ENCODE measurements at places on chromosomes 2 and 18.

GRCh38 chr18:10949655-10950054, 199.7 kb downstream of the PIEZO2 start:
- DNase-seq, result no peak

DNA sequence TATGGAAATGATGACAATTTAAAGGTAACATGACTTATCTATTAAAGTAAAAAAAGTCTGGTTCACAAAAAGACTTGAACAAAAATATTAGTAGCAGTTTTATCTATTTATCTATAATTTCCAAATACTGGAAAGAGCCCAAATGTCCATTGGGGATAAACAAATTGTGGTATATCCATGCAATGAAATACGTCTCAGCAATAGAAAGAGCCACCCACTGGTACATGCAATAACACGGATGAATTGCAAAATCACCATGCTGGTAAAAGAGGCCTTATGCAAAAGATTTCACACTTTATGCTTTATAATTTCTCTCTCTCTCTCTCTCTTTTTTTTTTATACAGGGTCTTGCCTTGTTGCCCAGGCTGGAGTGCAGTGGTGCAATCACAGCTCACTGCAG, 91.4 kb upstream of the ASAP2 start:
- no peak for DNase-seq

DNA sequence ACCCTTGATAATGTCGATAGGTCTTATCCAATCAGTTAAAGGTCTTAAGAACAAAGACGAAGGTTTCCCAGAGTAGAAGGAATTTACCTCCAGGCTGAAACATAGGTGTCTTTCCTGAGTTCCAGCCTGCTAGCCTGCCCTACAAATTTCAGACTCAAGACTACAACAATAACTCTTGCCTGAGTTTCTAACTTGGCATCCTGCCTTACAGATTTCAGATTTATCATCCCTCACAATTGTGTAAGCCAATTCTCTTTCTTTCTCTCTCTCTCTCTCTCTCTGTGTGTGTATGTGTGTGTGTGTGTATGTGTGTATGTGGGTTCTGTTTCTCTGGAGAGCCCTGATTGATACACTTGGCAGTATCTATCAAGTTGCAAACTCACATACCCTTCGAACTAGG, 37.2 kb upstream of the B4GALT6 start:
- DNase-seq, result no peak

DNA sequence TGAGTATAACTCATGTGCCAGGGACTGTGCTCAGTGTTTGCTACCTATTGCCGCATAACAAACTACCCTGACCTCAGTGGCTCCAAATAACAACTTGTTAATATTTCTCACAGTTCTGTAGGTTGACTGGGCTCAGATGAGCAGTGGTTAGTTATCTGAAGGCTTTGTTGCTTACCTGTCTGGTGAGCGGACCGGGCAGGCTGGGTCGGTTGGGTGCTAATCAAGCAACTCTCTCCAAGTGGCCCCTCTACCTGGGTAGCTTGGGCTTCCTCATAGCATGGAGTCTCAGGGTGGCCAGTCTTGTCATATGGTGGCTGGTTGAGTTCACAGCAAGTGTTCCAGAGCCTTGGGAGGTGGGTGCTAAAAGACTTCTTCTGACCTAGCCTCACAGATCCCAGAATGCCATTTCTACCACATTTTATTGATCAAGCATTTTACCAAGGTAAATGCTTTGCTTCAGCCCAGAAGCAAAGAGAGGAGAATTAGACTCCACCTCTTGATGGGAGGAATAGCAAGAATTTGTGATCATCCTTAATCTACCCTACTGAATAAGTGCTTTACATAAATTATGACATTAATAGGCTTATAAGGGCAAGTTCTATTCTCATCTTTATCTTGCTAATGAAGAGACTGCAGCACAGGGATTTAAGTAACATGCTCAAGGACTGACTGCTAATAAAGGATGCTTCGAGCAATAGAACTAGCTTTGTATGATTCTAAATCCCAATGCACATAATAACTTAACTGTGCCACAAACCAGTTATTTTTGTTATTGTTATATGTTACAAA, 16.9 kb downstream of the RAB31 start:
- DNase-seq, result no peak

DNA sequence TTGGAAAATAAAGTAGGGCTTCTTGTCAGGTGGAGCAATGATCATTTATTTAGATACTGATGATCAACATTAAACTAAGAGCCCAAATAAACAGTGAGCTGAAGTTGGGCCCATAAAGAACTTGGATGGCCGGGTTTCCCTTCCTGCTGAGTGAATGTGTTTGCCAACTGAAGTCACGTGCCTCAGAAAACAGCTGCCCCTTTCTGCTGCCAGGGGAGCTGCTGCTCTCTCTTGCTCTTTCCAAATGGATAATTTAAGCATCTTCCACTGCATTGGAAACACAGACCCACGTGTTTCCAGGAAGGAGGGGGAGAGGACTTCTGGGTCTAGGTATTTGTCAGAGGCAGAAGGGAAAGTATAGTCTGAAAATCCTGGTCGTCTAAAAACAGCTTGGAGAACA, 22.9 kb upstream of the NCKAP5 start:
- no peak for DNase-seq

- no peak for DNase-seq
Observed at GRCh38 chr2:218785103-218785502, 3.2 kb downstream of the CYP27A1 start.

DNA sequence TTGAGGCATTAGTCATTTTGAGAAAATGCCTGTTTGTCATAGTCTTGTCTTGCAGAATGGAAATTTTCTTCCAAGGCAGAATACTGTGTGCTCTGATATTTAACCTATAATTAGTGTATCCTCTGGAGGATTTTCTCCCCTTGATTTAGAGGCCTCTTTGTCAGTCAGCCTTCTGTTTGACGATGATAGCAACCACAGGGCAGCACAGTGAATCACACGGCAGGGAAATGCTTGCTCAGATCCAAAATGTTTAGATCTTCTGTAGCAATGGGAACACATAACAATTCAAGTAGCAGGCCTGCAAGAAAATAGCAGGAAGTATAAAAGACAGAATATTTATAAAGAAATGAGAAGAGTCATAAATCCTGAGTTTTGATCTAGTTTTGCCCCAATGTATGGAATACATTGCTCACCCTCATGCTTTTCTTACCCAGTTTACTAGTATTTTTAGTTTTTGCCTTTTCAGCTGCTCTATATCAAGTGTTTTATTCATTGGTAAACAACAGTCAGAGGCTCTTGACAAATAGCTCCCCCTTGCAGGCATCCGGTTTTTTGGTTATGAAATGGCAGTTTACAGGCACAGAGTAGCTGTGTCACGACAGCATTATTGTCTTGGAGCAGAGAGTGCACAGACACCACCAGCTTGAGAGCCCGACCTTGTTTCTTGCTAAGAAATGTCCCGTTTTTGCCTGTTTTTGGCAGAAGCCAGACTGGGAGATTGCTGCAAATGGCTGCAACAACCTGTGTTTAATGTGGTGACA, 185.1 kb downstream of the MYO3B start:
- DNase-seq, result no peak

DNA sequence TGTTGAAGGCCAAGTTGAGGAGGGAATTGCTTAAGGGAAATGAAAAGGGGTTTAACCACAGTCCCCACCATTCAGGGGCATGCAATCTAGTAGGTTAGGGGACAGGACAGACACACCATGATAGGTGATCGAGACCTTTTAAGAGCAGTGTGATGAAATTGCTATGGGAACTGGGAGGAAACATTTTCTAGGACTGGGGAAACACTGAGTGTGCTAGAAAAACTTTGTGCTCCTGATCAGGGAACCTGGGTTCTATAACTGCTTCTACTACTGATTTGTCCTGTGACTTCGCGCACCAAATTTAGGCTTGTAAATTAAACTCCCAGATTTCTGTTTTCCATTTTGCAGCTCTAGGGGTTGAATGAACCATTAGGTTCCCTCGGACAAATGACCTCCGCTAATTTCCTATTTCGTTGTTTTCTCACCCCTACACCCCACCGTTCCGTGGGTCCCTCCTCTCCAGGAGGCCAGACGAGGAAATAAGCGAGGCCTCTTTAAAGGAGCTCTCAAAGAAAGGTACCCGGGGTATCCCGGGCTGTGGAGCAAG, 371 bp upstream of the LCLAT1 start:
- no peak for DNase-seq

- no peak for DNase-seq
Observed at GRCh38 chr2:143629340-143629739, 500.1 kb downstream of the ARHGAP15 start.

GRCh38 chr2:226360658-226361057, 439.0 kb downstream of the IRS1 start:
- DNase-seq, result no peak

- DNase-seq, result no peak
Observed at GRCh38 chr2:129275706-129276105, 703.8 kb upstream of the RAB6C start.

- no peak for DNase-seq
Observed at GRCh38 chr18:24368749-24369148, 28.9 kb downstream of the OSBPL1A start.

- DNase-seq, result peak; percentile 40
Observed at GRCh38 chr18:11995445-11996189, 14.3 kb downstream of the IMPA2 start.

GRCh38 chr2:208315081-208315788, 49.2 kb downstream of the PIKFYVE start:
- no peak for DNase-seq

GRCh38 chr18:35241448-35241804, 592 bp downstream of the ZNF397 start:
- DNase-seq, result no peak

DNA sequence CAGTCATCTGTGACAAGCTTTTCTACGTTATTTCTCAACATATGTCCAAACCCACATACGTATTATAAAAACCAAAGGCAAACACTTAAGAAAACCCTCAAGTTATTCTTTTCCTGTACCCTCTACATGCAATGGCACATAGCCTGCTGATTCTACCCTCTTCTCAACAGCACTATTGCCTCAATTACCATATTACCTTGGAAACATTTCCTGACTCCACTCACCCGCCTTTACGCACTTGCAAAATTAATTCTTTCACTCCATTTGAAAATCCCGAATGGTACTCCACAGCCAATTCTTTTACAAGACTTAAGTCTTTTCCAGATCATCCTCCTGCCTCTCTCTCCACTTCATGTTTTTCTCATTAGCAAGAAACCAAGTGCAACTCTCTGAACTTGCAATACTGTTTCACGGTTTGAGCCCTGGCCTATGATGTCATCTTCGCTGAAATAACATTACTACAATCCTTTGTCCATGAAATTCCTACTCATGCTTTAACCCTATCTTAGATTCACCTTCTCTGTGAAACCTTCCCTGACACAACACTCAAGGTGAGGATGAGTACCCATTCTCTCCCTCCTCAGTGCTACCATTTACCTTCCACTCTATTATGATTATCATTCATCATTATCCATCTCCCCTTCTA, 29.0 kb downstream of the SESTD1 start:
- DNase-seq, result no peak

DNA sequence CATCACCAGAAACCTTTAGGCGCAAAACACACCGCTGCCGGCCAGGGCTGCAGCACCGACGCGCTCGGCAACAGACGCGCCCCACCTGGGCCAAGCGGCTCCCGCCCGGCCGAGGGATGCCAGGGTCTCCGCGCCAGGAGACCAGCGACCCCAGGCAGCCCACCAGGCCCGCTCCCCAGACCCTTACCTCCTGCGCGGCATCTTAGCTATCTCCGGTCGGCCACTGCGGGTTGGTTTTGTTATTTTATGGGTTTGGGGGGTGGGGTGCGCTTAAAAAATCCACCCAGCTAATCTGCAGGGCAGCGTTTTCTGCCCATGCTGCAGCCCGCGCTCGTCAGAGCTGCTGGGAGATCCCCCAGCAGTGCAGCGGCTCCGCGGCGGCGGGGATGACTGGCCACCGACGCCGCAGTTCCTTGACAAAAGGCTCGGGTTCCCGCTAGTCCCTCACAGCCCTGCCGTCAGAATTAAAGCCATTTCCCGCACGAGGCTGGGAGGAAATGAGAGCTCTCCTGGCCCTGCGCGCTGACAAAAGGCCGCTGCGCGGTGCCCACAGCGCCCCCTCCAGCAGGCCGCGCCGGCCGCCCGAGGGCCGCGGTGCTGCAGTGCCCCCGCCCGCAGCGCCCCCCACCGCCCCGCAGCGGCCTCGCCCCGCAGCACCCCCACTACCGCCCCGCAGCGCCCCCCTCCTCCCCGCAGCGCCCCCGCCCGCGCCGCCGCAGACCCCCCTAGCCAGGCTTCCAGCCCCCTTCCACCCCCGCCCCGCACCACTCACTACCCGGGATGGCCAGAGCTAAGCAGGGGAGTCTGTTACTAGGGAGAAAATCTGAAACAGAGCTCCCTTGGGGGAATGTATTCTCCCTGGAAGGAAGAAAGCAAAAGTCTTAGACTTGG, at the start of gene ADD2:
ADD2 (minus strand) TSS at position 502 of the 891 bp plus-strand sequence. CDS start 61,792 bp downstream, outside the sequence.
- DNase-seq, result no peak

GRCh38 chr2:215899141-215900074, 113.9 kb downstream of the MREG start:
- DNase-seq, result no peak

GRCh38 chr2:230974096-230974913, 21.6 kb upstream of the SPATA3 start:
- DNase-seq, result peak; percentile 73

DNA sequence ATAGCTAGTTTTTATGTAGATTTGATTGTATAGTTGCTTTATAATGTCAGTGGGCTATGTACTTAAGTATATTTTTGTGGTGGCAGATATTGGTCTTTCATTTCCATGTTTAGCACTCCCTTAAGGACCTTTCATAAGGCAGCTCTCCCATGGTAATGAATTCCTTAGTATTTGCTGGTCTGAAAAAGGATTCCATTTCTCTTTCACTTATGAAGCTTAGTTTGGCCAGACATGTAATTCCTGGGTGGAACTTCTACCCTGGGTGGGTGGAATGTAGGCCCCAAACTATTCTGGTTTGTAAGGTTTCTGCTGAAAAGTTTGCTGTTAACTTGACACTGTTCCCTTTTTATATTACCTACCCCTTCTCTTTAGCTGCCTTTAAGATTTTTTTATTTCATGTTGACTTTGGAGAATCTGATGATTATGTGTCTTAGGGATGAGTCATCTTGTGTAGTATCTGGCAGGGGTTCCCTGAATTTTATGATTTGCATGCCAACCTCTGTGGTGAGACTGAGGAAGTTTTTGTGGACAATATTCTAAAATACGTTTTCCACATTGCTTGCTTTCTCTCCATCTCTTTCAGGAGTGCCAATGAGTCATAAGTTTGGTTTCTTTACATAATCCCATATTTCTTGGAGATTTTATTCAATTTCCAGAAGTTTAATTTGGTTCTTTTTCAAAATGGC, 65.4 kb upstream of the VRK2 start:
- DNase-seq, result no peak

- DNase-seq, result no peak
Observed at GRCh38 chr2:12463189-12463588, 253.5 kb upstream of the TRIB2 start.

- no peak for DNase-seq
Observed at GRCh38 chr2:153477636-153478288, 800 bp downstream of the RPRM start.

Measured in effector memory CD4-positive, alpha-beta T cell (primary cell).